Smooth muscle cell of the pulmonary artery (primary cell): ENCODE measurements at places on chromosomes 3 and 15. TPM values are rescaled to one million over a fixed set of nuclear protein-coding genes. Genes with fewer than 3 reads are reported as not detected.

LSAMP gene
- total RNA-seq: 1.0 and 3.2 TPM in 2 replicates

SHISA5 gene
- 134 and 160 TPM in 2 replicates for total RNA-seq

EPHA3 gene
- total RNA-seq: 0.99 and 6.7 TPM in 2 replicates

RTP3 gene
- not detected in 2 replicates for total RNA-seq

SCN11A gene
- under 0.01 TPM in 1 of 2 replicates, not detected in the other for total RNA-seq

GOLGA6D gene
- not detected in 2 replicates for total RNA-seq

SERPINI2 gene
- not detected in 2 replicates for total RNA-seq

CCNB2 gene
- total RNA-seq: 4.0 and 11.1 TPM in 2 replicates

REC114 gene
- total RNA-seq: not detected in 2 replicates

SLC22A13 gene
- 0.46 and 1.2 TPM in 2 replicates for total RNA-seq

FOXB1 gene
- total RNA-seq: not detected in 2 replicates

SPINT1 gene
- 0.33 and 0.36 TPM in 2 replicates for total RNA-seq

LRTM1 gene
- not detected in 2 replicates for total RNA-seq

AMIGO3 gene
- not detected in 2 replicates for total RNA-seq

C3orf49 gene
- total RNA-seq: not detected in 2 replicates

BUB1B gene
- 2.9 and 7.0 TPM in 2 replicates for total RNA-seq

MINAR1 gene
- total RNA-seq: 1.2 and 1.6 TPM in 2 replicates

NAALADL2 gene
- 13.9 and 18.4 TPM in 2 replicates for total RNA-seq

OCA2 gene
- total RNA-seq: not detected in 2 replicates

TBC1D5 gene
- total RNA-seq: 80.4 and 92.8 TPM in 2 replicates

TLR9 gene
- total RNA-seq: under 0.01 and 0.23 TPM in 2 replicates

THRB gene
- 0.83 and 3.9 TPM in 2 replicates for total RNA-seq

TM2D3 gene
- 37.5 and 40.8 TPM in 2 replicates for total RNA-seq
